CD4-positive, alpha-beta T cell treated with Interleukin-17A for 4 hours (primary cell): ENCODE measurements at places on chromosomes 16 and 17.
A peak's percentile ranks its signal among the peaks of the same experiment; 100 is the strongest.

DNA sequence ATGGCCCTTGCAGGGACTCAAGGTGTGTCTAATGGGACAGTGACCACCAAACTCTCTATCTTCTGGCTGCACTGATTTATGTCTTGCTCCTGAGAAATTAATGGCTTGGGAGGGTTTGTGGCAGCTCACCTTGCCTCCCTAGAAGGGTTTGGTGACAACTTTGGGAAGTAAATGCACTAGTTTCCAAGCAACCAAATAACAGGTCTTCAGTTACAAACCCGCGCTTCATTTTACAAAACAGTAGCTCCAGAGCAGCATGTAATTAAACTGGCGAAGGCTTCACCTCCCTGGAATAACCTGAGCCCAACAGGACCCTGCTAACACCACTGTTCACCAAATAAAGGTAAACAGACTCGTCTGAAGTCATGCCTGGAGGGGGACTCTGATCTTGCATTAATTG is 318.3 kb downstream of the SLC39A11 start:
- DNase-seq, result no peak

- no peak for DNase-seq
Observed at GRCh38 chr16:89811321-89811720, 5.1 kb downstream of the FANCA start.

DNA sequence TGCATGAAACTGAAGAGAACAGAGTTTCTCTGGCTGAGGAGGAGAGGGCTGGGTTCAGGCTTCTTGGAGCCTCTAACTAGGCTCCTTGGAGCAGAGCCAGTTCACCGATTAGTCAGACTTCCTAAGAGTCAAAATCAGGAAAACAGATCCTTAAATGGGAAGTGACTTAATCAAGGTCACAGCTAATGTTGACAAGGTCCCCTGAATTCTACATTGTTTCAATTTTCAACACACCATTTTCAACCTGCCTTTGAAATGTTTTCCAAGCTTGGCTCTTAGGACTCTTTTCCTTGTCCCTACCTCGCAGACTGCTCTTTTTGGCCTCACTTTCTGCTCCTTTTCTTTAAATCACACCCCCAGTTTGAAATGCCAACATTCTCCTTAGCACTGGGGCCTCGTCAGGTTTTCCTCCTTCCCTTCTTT is 16.3 kb downstream of the MYL4 start:
- DNase-seq, result no peak

- DNase-seq, result peak; percentile 79
Observed at GRCh38 chr17:50816771-50817751, 18.3 kb upstream of the WFIKKN2 start.

GRCh38 chr16:57032931-57033330 is 43.6 kb downstream of the NLRC5 start:
- no peak for DNase-seq

- no peak for DNase-seq
Observed at GRCh38 chr16:26765087-26765486, 301.6 kb upstream of the C16orf82 start.
